ENCODE measurements at places on chromosomes 11 and 22.

DNA sequence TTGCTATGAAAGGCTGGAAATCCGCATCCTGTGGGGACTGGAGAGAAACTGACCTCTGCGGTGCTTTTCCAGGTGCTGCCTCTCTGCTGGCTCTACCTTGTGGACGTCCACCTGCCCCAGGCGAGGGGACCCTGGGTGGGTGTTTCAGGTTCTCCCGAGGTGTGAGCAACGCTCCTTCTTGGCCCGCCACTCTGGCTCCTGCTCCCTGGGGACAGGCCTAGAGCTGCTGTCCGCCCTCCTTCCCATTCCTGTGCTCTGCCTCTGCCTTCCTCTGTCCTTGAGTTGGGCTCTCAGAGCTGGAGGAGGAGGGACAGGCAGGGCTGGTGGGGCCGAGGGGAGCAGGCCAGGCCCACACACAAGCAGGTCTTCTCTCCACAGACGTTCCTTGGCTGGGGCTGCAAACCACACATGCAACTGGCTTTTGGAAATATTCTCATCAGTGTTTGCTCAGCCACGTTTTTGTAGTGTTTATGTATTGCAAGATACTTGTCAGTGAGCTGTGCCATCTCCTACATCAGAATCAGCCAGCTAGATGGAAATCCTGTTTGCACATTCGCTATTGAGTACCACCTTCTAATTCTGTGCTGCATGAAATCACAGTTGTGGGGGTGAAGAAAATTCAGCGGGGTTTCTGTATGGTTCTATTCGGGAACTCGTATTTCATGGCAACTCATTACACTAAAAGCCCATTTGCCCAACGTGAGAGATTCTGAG is 1115.0 kb downstream of the BRD1 start:
- no peak for DNase-seq

- no peak for DNase-seq
These were observed 177.3 kb downstream of the GUCY1A2 start for GRCh38 chr11:106840947-106841346.

DNA sequence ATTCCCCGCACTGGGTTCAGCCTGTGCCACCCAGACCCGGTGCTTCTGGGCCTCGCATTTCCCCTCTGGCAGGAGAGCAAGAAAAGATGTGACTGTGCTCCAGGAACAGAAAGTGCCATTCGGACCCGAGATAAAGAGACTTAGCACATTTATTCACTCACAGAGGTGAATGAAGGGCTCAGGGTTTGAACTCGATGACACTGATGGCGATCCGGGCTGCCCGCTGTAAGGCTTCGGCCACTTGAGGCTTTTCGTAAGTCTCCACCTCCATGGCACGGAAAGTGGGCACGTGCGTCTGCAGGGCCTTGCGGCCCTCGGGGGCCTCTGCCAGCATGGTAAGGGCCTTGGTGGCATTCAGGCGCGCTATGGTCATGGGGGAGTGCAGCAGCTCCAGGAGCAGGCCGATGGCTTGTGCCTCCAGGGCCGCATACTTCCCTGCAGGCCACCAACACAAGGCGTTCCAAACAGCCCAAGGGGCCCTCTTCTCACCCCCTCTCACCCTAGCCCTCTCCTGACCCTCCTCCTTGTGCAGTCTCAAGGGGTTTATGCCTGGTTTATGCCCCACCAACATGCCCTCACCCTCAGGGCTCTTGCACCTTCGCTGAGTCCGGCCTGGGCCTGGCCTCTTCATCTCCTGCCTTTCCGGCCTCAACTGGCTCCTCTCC is 10.9 kb upstream of the GNAZ start:
- DNase-seq = peak; percentile 50

DNA sequence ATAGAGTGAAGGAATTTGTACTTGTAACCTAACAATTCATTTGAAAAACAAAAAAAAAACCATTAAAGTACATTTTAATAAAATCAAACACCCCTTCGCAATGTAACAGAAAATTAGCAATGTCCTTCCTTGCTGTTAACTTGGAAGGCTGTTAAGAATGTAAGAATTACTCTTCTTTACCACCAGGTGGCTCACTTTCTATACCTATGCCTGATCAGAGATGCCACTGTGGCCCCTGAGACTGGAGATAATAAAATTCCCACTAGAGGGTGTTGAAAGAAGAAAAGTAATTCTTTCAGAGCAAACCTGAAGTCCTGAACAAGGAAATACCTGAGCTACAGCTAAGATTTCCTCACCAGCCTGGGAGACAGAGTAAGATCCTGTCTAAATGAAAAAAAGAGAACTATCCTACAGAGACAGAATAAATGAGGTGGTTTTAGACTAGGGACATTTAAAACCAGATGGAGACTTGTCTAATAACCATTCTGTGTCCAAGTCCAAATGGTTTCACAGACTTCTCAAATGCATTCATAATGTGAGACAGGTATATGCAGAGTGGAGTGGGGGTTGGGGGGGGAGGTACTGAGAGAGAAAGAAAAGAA is 1089.3 kb downstream of the FAM181B start:
- DNase-seq = no peak

GRCh38 chr22:23678133-23678532 is 12.7 kb upstream of the RGL4 start:
- DNase-seq = no peak

DNA sequence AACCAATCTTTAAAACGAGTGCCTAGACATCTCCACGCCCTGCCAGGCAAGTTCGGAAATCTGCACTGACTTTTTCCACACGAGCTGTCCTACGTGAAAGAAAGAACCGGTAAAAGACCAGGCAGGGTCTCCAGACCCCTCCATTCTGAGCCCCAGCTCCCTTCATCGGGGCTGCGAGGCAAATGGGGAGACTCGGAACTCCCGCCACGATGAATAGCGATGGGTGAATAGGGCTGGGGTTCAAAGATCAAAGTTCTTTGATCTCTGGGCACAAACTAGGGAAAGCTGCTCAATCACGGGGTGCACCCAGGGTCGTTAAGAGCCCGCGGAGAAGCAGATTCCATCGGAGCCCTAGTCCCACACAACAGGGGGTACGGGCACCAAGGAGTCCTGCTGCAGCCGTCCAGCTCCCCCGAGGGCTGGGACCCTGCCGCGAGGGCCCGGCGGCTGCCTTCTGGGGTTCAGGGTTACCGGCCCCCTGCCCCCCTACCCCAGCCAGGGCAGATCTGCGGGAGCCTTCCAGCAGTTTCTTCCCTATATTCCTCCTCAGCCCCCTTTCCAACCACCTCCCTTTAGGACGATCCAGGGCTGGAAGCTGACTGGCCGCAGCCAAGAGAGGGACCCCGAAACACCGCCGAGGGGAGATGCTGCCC is 1.1 kb downstream of the LRP4 start:
- DNase-seq = peak; percentile 69

GRCh38 chr22:17057959-17058814 is 26.6 kb upstream of the IL17RA start:
- peak; percentile 80 for DNase-seq

GRCh38 chr11:95119361-95120060 is 29.9 kb downstream of the ENDOD1 start:
- no peak for DNase-seq

DNA sequence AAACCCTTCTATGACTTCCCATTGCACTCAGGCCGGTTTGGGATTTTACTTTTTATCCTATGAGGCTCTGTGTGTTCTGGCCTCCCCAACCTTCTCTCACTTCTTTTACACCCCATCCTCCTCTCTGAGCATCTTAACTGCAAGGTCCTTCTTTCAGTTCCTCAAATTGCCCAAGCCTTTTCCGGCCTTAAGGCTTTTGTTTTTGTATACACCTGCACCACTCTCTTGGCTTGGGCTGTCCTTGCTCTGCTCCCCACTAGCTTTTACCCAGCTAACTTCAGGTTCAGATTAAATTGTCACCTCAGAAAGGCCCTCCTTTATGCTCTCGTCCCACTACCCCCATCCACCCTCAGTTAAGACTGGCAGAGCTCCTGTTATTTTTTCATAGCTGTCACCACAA is 55.5 kb downstream of the FAM83F start:
- peak; percentile 43 for DNase-seq

DNA sequence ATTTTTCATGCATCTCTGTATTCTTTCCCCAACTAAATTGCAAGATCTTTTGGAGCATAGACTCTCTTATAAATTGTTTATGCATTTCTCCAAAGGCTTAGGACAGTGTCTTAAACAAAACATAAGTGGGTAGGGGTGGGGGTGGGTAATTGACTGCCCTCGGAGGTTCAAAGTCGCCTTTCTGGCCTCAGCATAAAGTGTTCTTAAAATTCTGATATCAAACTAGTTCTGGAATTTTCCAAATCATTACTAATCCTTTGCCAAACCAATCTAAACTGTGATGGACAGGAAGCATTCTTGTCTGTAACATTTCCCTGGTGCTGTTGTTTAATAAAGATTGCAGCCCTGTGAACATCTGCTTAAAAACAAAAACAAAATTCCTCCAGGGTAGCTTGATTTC is 61.8 kb upstream of the FAT3 start:
- no peak for DNase-seq

DNA sequence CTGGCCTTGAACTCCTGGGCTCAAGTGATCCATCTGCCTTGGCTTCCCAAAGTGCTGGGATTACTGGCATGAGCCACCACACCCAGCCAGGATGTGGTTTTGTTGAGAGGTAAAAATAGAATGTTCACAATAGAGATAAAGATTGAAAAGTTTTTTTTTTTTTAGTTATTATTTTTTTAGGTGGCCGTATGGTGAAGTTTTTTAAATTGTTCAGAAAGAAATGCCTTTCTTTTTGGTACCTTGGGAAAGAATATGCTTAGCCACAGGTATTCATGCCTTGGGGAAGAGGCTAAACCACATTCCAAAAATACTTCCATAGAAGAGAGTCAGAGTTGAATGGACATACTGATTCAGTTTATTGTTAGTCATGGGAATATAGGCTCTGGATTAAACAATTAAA is 143.4 kb downstream of the C11orf91 start:
- no peak for DNase-seq

DNA sequence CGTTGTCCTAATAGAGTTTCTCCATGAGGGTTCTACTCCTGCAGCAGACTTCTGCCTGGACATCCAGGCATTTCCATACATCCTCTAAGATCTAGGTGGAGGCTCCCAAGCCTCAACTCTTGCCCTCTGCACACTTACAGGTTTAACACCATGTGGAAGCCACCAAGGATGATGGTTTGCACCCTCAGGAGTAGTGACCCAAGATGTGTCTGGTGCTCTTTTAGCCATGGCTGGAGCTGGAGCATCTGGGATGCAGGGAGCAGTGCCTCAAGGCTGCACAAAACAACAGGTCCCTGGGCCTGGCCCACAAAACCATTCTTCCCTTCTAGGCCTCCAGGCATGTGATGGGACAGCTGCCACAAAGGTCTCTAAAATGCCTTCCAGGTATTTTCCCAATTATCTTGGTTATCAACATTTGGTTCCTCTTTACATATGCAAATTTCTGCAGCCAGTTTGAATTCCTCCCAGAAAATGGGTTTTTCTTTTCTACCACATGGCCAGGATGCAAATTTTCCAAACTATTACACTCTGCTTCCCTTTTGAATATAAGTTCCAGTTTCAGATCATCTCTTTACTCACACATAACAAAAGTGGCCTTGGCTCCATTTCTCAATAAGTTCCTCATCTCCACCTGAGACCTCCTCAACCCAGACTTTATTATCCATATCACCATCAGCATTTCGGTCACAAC is 69.5 kb upstream of the GNAZ start:
- DNase-seq = no peak

GRCh38 chr11:58921778-58922390 is 17.4 kb upstream of the GLYATL1 start:
- no peak for DNase-seq

DNA sequence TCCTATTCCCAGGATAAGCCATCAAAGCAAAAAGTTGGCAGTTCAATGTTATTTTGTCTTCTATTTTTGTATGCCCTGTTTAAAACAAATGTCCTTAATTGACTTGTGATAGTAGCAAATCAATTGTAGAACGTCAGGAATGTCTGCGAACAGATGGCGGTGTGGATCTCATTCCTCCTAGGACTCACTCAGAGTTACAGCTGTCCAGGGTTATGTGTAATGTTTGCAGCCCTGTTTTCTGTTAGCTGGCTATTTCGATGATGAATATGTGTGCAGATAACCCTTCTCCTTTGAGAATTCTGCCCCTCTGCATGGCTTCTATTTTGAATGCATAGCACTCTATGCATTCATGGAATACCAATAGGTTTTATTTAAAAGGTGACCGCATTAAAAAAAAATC is 1248.0 kb upstream of the CNTN5 start:
- DNase-seq = no peak

GRCh38 chr11:44264761-44265160 is 45.2 kb downstream of the ALX4 start:
- DNase-seq = peak; percentile 30

GRCh38 chr11:13141731-13142709 is 132.9 kb downstream of the RASSF10 start:
- no peak for DNase-seq

- DNase-seq = no peak
These were observed 38.3 kb downstream of the PC start for GRCh38 chr11:66919923-66920322.

DNA sequence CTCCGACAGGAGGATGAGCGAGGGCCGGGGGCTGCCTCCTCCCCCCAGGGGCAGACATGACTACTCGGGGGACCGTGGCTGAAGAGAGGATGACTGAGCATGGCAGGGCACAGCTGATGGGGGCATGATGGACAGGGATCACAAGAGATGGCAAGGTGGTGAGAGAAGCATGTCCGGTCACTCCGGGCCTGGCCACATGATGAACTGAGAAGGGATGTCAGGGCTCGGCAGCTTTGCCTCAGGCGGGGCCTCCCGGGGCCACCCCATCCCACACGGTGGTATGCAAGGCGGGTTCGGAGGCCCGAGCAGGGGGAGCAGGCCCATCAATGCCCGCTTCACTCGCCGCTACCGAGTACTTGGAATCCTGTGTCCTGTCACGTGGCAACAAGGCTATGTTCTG is 36.6 kb upstream of the UBASH3B start:
- DNase-seq = no peak

DNA sequence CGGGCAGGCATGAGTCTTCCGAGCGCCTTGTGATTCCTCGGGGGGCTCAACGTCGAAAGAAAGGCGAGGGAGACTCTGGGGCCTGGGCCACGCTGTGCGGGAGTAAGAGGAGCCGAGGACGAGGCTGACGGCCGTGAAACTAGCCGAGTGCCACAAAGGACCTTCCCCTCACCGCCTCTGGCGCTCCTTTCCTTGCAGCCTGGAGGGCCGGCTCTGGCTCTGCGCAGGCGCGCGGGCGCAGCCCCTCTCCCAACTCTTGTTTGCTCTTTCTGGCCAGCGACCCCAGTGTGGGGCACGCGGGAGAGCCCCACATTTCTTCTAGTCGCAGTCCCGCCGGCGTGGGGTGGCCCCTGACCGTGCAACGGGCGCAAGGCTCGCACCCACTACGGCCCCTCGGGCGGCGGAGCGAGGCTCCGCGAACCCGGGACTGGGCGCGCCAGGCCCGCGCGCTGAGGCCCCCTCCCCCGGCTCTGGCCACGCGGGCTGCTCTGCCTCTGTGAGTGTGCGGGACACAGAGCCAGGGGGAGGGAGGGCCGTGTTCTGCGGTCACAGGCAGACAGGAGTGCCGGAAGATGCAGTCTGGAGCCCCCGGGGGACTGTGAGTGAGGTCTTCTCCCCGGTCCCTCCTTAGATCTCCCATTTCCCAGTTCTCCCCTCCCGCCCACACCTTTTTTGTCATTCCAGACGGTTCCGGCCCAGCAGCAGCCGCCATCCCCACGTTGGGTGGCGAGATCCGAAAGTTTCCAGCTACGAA is 1.0 kb upstream of the TOB2 start:
- DNase-seq = peak; percentile 89

Measured in activated CD8-positive, alpha-beta memory T cell treated with anti-CD3 and anti-CD28 coated beads for 24 hours (primary cell).